ENCODE measurements at places on chromosomes 7 and 10.

- peak; percentile 79 for DNase-seq
These were observed 14.0 kb downstream of the SLC29A4 start for GRCh38 chr7:5296611-5297226.

- DNase-seq = no peak
These were observed 13.7 kb downstream of the THSD7A start for GRCh38 chr7:11818281-11818680.

- no peak for DNase-seq
These were observed 106.2 kb downstream of the ITIH5 start for GRCh38 chr10:7560519-7560918.

GRCh38 chr10:35136263-35136815, 9.7 kb downstream of the CREM start:
- DNase-seq = no peak

DNA sequence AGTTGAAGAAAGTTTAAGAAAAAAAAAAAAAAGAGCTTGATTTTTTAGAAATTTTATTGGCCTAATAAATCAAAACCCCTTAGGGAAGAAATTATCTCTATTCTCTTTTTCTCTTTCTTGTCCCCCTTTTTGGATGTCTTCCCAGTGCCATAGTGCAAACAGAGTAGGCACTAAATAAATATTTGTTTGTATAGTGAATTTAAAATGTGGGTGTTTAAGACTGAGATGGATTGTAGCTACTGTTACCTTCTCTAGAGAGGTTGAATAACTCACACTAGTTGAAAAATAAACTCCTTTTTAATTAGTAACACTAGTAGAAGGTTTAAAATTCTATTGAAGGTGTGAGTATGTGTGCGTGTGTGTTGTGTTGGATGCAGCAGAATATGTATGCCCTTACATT, 783.8 kb downstream of the NXPH1 start:
- DNase-seq = no peak

DNA sequence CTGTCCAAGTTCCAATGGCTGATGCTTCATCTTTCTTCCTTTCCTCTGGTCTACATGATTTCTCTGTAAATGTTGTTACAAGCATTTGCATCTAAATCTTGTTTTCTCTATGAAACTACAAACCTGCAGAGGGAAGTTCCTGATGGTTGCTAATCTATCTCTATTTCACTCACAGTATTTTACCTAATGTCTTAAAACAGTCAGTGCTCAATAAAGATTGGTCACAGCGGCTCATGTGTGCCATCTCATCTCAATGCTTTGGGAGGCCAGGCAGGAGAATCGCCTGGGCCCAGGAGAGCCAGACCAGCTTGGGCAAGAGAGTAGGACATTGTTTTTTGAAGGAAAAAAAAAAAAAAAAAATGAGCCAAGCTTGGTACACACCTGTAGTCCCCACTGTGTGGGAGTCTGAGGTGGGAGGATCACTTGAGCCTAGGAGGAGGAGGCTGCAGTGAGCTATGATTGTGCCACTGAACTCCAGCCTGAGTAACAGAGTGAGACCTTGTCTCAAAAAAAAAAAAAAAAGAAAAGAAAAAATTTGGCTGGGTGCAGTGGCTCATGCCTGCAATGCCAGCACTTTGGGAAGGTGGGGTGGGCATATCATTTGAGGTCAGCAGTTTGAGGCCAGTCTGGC, 71.3 kb upstream of the ARMC3 start:
- DNase-seq = no peak

- DNase-seq = no peak
These were observed 589.3 kb downstream of the DNAJB6 start for GRCh38 chr7:157926107-157926506.

DNA sequence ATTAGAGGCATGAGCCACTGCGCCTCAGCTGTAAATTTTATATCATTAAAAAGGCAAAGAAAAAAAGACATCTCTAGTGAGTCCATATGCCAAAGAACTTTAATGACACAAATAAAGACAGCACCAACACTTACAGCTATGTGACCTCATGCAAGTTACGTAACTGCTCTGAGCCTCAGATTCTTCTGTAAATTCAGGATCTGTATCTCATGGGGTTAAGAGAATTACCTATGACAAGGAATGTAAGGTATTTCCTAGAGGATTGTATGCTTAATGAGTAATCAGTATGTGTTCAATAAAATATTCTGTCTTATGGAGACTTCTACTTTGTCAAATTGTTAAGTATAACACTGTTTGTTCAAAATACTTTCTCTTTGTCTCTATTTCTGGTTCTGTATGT, 274.0 kb upstream of the GLI3 start:
- no peak for DNase-seq

- DNase-seq = peak; percentile 34
These were observed 44.5 kb downstream of the ICA1 start for GRCh38 chr7:8217200-8218068.

Measured in CD4-positive, alpha-beta T cell treated with Interleukin-6 for 4 hours (primary cell).